SK-N-SH (cell line): ENCODE measurements at places on chromosomes 6 and 20. TPM values are rescaled to one million over a fixed set of nuclear protein-coding genes. Genes with fewer than 3 reads are reported as not detected.

DNA sequence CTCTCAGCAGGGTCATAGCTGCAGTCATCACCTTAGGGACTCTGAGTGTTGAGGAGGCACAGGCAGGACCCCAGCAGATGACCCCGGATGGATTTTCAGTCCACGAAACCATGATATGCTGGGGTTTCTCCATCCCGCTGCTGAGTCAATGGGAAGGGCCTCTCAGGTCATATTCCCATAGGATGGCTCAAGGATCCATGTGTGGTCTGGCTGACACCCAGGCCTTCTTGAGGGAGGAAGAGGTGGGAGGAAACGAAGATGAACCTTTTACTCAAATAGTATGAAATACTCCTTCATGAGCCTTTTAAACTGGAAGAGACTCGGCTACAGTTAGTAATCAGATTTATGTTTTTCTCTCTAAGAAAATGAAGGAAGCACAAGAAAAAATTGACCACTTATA lies 10.3 kb upstream of the RALY start:
- DNase-seq, result no peak

DNA sequence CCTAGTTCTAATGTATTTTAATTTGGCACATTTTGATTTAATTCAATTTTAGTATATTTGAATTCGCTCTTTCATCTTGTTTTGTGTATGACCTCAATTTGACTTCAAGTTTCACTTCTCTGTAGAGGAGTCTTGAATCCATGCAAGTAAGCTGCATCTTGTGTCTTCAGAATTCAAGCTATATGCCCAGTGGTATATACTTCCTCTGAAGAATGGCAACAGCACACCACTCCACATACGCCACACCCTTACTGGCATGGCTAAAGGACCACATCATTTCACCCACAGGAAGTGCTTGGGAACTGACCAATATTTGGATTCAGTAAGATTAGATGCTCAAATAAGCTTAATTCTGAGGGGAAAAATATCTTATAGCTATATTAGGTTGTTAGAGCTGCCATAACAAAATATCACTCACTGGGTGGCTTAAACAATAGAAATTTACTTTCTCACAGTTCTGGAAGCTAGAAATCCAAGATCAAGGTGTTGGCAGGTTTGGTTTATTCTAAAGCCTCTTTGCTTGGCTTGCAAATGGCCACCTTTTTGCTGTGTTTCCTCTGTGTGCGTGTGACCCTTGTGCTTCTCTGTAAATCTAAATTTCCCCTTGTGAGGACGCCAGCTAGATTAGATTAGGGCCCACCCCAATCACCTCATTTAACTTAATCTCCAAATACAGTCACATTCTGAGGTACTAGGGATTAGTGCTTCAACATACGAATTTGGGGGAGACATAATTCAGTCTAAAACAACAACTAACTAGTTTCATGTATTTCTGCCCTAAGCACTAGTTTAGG lies 2.8 kb upstream of the ASF1A start:
- DNase-seq, result no peak

DNA sequence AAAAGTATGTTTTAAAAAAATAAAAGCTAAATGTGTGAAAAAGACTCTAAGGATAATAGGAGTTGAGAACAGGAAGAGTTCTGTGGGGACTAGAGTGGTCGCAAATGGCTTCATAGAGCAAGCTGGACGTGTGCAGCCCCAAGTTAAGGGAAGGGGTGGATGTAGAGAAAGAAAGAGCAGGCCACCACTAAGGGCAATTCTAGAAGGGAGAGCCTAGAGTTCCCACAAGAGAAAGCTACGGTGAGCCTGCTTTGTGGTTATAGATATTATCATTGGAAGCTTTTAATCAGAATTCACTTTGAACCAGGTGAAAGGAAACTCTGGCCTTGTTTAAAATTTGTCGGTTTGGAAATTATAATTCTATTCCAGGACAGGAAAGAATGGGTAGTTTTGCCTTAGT lies 101.6 kb downstream of the HIVEP2 start:
- no peak for DNase-seq

DNA sequence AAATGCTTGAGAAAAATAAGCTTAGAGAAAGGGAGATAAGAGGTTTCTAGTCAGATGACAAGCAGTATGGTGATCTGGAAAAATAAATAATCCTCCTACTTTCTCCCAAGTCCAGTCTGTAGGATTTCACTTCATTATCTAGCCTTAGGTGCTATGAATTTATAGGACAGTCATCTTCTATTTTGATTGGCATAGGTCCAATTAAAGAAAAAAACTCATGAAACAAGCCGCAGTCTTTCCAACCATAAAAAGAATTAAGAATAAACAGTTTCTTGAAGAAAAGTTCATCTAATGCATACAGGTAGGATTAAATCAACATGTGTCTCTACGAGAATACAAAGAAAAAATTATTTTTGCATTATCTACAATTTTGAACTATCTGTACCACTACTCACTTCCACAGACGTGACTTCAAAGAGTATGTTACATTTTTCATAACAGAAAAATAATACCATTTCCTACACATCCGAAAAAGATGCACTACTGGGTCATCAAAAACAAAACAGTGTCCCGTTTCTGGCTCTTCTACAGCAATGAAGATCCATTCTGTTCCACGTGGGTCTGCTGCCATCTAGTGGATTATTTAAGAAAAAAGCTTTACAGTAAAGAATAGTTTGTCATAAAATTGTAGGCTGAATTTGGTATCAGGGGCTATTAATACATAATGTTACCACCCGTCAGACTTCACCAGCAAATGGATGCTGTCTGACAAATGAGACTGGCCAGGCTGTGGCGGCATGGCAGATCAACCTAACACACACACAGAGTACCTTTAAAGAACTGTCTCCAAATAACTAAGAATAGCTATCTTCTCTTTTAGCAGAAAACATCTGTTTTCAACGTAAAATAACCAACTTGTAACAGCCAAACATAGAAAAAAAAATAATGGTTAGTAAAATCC lies 28.9 kb downstream of the STX7 start:
- DNase-seq, result peak; percentile 45

DNA sequence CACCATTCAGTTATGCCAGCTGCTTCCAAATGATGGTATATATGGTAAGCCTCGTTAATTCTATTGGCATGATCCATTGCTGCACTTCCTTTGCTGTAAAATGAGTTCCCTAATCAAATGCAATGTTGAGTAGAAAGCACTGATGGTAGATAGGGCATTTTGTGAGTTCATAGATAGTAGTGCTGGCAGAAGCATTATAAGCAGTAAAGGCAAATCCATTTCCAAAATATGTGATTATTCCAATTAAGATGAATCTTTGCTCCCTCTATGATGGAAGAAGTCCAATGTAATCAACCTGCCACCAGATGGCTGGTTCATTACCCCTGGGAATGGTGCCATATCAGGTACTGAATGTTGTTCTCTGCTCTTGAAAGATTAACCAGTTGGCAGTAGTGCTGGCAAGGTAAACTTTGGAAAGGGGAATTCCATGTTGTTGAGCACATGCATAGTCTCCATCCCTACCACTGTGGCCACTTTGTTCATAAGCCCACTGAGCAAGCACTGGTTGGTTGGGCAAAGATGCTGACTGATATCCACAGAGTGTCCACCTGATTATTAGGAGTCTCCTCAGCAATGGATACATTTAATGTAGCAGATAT lies 5.6 kb upstream of the TBPL1 start:
- DNase-seq, result no peak

DNA sequence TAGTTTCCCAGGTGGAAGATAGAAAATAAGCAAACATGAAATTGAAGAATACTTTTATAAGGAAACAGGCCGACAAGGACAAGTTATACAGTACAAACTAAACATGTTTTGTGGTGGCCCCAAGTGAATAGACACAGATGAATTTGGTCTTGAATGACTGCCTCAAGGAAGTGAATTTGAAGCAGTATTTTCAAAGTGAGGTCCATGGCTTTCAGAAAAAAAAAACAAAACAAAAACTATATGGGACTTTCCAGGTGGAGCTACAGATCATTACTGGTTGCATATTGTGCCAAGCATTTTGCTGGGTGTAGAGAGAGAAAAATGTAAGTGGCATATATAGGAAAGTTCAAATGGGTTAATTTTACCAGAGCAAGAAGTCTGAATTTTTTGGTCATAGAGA lies 68.8 kb downstream of the CYB5R4 start:
- no peak for DNase-seq

GRCh38 chr20:16451982-16452381 lies 121.3 kb downstream of the KIF16B start:
- no peak for DNase-seq

GRCh38 chr6:151647976-151648639 lies 154.3 kb downstream of the CCDC170 start:
- no peak for DNase-seq

- DNase-seq, result no peak
Measured at GRCh38 chr6:142913036-142913510, 31.9 kb downstream of the HIVEP2 start.

DNA sequence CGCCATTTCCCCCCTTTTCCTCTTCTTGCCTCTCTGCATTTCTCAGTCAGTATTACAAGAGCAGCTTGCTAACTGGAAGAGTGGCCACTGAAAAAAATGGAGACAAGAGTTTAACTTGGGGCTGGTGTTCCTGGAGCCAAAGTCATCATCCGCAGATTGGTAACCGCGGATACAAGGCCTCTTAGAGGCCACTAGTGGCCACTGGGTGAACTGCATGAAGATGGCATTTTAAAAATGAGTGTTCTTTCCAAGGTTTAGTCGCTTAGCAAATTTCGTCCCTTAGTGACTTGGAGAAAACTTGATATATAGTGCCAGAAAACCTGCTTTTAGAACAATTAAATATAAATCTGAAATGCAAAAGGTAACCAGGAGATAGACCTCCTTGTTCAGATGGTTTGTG lies 4.8 kb downstream of the F13A1 start:
- peak; percentile 52 for DNase-seq

- no peak for DNase-seq
Measured at GRCh38 chr6:39453241-39453640, 130.7 kb upstream of the KCNK16 start.

- DNase-seq, result no peak
Measured at GRCh38 chr6:30844118-30844535, 40.2 kb upstream of the DDR1 start.

- no peak for DNase-seq
Measured at GRCh38 chr20:40477805-40478204, 211.2 kb downstream of the MAFB start.

DNA sequence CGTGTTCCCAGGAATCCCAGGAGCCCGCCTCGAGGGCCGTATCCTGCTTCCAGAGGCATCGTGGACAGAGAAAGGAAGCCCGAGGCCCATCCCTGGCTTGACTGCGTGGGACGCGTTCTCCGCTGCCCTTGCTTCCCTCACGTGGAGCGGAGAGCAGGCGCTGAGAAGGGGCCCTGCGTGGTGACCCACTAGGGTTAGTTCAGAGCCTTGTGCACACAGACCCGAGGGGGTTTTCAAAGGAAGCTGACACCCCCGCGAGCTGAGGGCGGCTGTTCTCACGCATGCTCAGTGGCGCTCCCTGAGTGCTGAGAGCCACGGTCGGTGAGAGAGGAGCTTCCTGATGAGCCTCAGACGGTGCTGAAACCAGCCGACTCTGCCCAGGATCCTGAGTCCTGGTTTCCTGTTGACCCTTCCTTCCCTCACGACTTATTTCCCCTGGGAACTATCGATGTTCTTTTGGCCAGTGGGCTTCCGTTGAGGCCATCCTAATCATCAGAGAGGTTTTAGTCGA lies 28.9 kb upstream of the CCR6 start:
- DNase-seq, result no peak

- DNase-seq, result peak; percentile 99
Measured at GRCh38 chr20:57709823-57710799, at the start of gene PMEPA1. PMEPA1 (minus strand) TSS chr20:57710015; CDS start chr20:57709582, 433 bp downstream.

DNA sequence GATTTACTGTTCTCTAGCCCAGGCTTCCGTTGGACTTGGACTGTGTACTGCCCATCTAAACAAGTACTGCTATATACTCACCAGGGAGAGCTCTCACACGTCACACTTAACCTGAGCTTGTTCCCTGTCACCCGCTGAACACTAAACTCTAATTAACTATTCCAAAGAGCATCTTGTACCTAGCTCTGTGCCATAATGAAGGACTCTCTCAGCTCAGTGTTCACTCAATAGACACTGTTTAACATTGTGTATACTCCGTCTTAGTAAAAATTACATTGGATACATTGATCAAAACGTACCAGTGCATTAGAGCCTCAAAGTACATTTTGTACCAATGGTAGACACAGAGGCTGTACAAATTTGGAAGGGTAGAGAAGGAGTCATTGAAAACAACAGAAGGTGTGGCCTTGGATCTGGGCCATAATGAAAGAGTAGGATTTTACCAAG lies 55.4 kb upstream of the EPHA7 start:
- no peak for DNase-seq

- peak; percentile 93 for DNase-seq
Measured at GRCh38 chr20:32819992-32820697, 391 bp downstream of the MAPRE1 start.

- no peak for DNase-seq
Measured at GRCh38 chr20:34355427-34355826, 7.6 kb upstream of the ITCH start.

The GCNT2 gene
- polyA plus RNA-seq, result 0.13 and 0.29 TPM in 2 replicates

The RIPPLY2 gene
- polyA plus RNA-seq, result 0.33 and 1.3 TPM in 2 replicates

The SIRPG gene
- polyA plus RNA-seq, result not detected in 2 replicates

The CPNE1 gene
- polyA plus RNA-seq, result 217 and 279 TPM in 2 replicates

The TXNDC5 gene
- 187 and 207 TPM in 2 replicates for polyA plus RNA-seq

The TMEM244 gene
- 3.8 and 4.1 TPM in 2 replicates for polyA plus RNA-seq
